ENCODE measurements at places on chromosomes 2 and 18.
A peak's percentile ranks its signal among the peaks of the same experiment; 100 is the strongest.

DNA sequence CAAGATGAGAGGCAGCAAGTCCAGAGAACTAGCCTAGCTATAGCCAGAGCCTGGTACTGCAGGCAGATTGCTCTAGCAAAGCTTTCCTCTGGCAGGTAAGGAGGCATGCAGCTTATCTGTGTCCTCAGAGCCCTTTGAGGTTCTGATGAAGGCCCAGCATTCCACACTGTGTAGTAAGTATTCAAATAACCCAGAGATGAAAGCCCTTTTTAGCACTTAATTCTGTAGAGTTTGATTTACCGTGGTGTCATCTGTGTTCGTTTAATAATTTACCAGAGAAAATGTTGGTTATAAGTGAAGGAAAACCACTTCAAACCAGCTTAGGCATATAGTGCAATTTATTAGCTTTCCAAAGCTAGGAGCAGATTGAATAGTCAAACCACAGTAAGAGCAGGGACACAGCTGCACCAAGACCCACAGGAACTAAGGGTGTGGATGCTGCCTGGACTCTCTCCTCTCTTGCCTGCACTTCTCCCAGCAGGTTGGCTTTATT, 226.6 kb downstream of the BABAM2 start:
- H3K27me3 ChIP-seq, result no peaks in the 10 kb centered on the region
- no peak overlapping the region for H3K4me3 ChIP-seq

GRCh38 chr18:51437280-51438271, 240.1 kb upstream of the MEX3C start:
- no peaks in the 10 kb centered on the region for H3K36me3 ChIP-seq
- no peak overlapping the region for H3K4me3 ChIP-seq
- no peak for DNase-seq
- H3K27me3 ChIP-seq, result peaks cover 20% of the 10 kb centered on the region

DNA sequence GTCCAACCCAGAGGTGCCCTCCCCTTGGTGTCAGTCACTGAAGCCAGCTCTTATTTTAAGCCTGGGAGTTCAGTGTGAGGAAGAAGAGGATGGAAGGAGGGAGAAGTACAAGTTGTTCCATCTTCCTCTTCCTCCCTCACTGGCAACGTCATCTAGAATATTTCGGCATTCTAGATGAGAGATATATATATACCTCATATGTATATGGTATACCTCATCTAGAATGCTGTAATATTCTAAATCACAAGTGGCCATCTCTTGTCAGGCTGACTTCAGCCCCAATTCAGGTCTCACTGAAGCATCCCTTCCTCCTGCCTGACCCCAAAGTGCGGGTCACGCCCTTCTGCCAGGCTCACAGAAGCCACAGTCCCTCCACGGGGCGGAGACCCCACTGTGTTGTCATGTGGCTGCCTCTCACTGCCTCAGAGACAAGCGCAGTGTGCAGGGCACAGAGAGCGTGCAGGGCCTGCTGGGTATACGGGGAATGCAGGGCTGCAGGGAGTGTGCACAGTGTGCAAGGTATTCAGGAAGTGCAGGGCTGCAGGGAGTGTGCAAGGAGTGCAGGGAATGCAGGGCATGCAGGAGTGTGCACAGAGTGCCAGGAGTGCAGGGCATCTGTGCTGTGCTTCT, 32.8 kb upstream of the B3GNT7 start:
- H3K4me1 ChIP-seq, result peaks cover 20% of the 10 kb centered on the region
- no peak overlapping the region for H3K27ac ChIP-seq
- DNase-seq, result no peak
- H3K4me3 ChIP-seq, result no peak overlapping the region
- peaks cover 20% of the 10 kb centered on the region for H3K27me3 ChIP-seq

GRCh38 chr2:76448956-76449355, 738.2 kb upstream of the GCFC2 start:
- no peaks in the 10 kb centered on the region for H3K27me3 ChIP-seq
- no peaks in the 10 kb centered on the region for H3K4me1 ChIP-seq
- no peak overlapping the region for H3K27ac ChIP-seq
- no peak overlapping the region for H3K4me3 ChIP-seq
- no peak for DNase-seq

GRCh38 chr2:207265869-207266268, 100.1 kb upstream of the KLF7 start:
- H3K4me1 ChIP-seq, result peaks cover 4% of the 10 kb centered on the region
- no peaks in the 10 kb centered on the region for H3K36me3 ChIP-seq
- no peak overlapping the region for H3K27ac ChIP-seq
- no peak overlapping the region for H3K4me3 ChIP-seq

GRCh38 chr2:228657807-228658402, 476.4 kb upstream of the SPHKAP start:
- no peaks in the 10 kb centered on the region for H3K4me1 ChIP-seq
- no peak overlapping the region for H3K27ac ChIP-seq
- no peak for DNase-seq
- H3K4me3 ChIP-seq, result no peak overlapping the region

GRCh38 chr2:113240915-113241911, 37.5 kb downstream of the PAX8 start:
- H3K4me3 ChIP-seq, result no peak overlapping the region
- H3K4me1 ChIP-seq, result peaks cover 25% of the 10 kb centered on the region

- no peak overlapping the region for H3K4me3 ChIP-seq
- DNase-seq, result no peak
- no peak overlapping the region for H3K27ac ChIP-seq
- no peaks in the 10 kb centered on the region for H3K27me3 ChIP-seq
- H3K36me3 ChIP-seq, result no peaks in the 10 kb centered on the region
- H3K4me1 ChIP-seq, result no peaks in the 10 kb centered on the region
These were observed 132.0 kb upstream of the APCDD1 start for GRCh38 chr18:10322435-10322834.

- H3K4me3 ChIP-seq, result no peak overlapping the region
- no peak for DNase-seq
- no peaks in the 10 kb centered on the region for H3K36me3 ChIP-seq
- H3K27ac ChIP-seq, result no peak overlapping the region
- H3K27me3 ChIP-seq, result peaks cover 34% of the 10 kb centered on the region
- no peaks in the 10 kb centered on the region for H3K4me1 ChIP-seq
These were observed 73.8 kb upstream of the B3GNT7 start for GRCh38 chr2:231321556-231322334.

DNA sequence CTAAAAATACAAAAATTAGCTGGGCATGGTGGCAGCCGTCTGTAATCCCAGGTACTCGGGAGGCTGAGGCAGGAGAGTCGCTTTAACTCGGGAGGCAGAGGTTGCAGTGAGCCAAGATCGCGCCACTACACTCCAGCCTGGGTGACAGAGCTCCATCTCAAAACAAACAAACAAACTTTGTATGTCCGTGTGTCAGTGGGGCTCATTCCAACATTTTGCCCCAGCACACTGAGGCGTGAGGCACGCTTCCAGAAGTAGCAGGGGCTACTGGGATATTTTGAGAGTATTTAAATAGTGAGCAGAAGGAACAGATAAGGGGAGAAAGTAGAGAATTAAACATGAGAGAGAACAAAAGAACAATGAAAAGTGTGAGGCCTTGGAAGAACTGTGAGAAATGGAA, 83.3 kb upstream of the TANK start:
- no peak for DNase-seq
- H3K36me3 ChIP-seq, result peaks cover 6% of the 10 kb centered on the region
- H3K4me1 ChIP-seq, result peaks cover 48% of the 10 kb centered on the region
- peak overlapping the region; percentile 93 for H3K27ac ChIP-seq

GRCh38 chr2:39171621-39172020, 50.8 kb upstream of the SOS1 start:
- H3K27ac ChIP-seq, result no peak overlapping the region
- H3K27me3 ChIP-seq, result no peaks in the 10 kb centered on the region
- H3K36me3 ChIP-seq, result no peaks in the 10 kb centered on the region
- H3K4me1 ChIP-seq, result peaks cover 24% of the 10 kb centered on the region
- no peak overlapping the region for H3K4me3 ChIP-seq

GRCh38 chr2:212158081-212158480, 380.5 kb downstream of the ERBB4 start:
- H3K27ac ChIP-seq, result no peak overlapping the region
- no peaks in the 10 kb centered on the region for H3K36me3 ChIP-seq
- DNase-seq, result no peak
- H3K4me3 ChIP-seq, result no peak overlapping the region
- H3K4me1 ChIP-seq, result no peaks in the 10 kb centered on the region
- H3K27me3 ChIP-seq, result no peaks in the 10 kb centered on the region

DNA sequence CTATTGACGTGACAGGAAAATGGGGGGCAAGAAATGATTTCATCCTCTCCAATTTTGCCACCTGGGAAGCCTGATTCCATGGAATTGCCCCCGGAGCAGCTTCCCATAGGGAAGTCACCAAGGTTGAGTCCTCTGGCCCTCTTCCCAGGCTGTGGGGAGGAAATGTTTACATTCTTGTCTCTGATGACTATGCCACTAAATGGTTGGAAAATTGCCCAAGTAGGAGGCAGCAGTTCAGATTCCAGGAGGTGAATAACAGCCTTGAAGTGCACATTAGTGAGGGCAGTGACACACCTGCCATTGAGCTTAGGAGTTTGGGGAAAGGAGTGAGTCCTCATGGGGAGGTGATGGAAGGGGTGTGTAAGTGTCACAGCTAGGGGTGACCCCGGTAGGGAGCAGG, 449.2 kb upstream of the DCC start:
- H3K27me3 ChIP-seq, result no peaks in the 10 kb centered on the region
- H3K4me3 ChIP-seq, result no peak overlapping the region
- H3K4me1 ChIP-seq, result no peaks in the 10 kb centered on the region
- no peak overlapping the region for H3K27ac ChIP-seq
- H3K36me3 ChIP-seq, result no peaks in the 10 kb centered on the region

DNA sequence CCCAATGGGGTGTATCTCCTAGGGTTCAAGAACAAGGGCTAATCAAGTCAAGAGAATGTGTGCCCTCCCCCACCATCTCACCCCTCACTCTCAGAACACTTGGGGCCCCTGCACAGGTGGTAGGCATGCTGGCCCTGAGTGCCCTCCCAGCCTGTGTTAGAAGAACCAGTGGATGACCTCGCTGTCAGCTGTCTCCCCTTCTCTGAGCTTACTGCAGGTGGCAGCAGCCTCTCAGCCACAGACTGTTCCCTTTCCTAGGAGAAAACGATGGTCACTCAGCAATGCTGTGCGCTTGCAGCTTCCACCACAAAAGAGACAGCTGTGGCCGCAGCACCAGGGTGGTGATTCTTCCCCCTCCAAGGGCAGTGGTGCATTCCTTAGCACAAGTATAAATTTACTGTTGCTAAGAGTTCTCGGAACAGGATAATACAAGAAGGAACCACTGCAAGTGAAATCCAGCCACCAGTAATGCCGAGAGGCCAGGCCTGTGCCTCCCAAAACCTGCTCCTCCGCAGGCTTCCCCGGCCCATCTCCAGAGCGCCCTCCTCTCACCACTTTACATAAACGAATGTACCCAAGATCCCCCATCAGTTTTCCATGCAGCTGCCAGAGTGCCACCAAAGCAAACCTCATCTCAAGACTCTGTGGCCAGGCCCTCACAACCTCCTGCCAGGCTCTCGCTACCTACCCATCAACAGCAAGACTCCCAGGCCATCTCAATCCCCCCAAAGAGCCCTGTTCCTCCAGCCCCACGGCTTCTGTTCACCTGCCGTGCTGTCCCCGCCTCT, 935 bp upstream of the RAMP1 start:
- H3K4me1 ChIP-seq, result peaks cover 26% of the 10 kb centered on the region
- peak overlapping the region; percentile 72 for H3K4me3 ChIP-seq
- no peak overlapping the region for H3K27ac ChIP-seq
- peak; percentile 73 for DNase-seq
- peaks cover 63% of the 10 kb centered on the region for H3K27me3 ChIP-seq
- peaks cover 1% of the 10 kb centered on the region for H3K36me3 ChIP-seq

DNA sequence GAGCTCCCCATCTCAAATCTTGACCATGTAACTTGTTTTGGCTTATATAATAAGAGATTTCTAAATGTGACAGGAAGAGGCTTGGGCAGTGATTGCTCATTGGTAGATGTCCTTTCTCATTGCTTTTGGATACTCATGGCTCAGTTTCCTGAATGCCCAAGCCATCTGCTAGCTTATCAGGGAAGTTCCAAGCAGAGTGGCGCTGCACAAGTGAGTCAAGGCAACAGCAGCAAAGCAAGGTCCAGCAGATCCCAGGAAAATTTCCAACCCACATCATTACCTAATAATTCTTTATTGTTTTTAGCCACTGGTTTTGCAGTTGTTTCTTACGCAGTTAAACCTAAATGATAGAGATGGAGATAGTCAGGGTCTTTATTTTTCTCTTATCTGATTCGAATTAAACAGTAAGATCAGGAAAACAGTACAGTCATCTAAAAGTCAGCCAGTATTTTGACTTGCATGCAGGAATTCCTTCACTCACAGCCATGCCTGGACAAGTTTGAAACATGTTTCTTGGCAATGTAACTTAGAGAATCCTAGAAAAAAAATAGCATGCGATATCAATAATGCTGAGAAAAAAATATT, 349.7 kb upstream of the TMEFF2 start:
- H3K4me1 ChIP-seq, result no peaks in the 10 kb centered on the region
- H3K27ac ChIP-seq, result no peak overlapping the region
- DNase-seq, result no peak

- no peaks in the 10 kb centered on the region for H3K36me3 ChIP-seq
- peaks cover 7% of the 10 kb centered on the region for H3K27me3 ChIP-seq
- H3K4me1 ChIP-seq, result no peaks in the 10 kb centered on the region
- no peak overlapping the region for H3K4me3 ChIP-seq
- H3K27ac ChIP-seq, result no peak overlapping the region
- DNase-seq, result no peak
These were observed 1.1 kb upstream of the TXNDC2 start for GRCh38 chr18:9884532-9885140.

DNA sequence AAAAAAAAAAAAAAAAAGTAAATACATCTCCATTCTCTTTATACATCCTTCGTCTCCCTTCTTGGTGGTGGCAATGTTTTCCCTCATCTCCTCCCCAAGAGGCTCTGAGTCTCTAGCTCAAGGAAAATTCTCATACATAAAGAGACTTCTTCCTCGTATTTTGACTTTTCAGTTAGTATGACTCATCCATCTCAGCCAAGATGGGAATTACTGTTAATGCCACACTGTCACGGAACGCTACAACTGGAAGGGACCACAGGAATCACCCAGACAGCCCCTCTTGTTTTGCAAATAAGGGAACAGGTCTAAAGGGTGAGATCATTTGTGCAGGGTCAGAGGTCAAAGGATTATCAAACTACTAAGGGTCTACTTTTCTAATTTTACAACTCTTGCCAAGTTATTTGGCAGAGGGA, 19.5 kb downstream of the NFE2L2 start:
- peak overlapping the region; percentile 38 for H3K27ac ChIP-seq
- H3K4me3 ChIP-seq, result no peak overlapping the region
- H3K27me3 ChIP-seq, result no peaks in the 10 kb centered on the region
- no peak for DNase-seq
- peaks cover 41% of the 10 kb centered on the region for H3K36me3 ChIP-seq
- H3K4me1 ChIP-seq, result peaks cover 76% of the 10 kb centered on the region

- peaks cover 3% of the 10 kb centered on the region for H3K27me3 ChIP-seq
- H3K36me3 ChIP-seq, result no peaks in the 10 kb centered on the region
- no peak for DNase-seq
- no peak overlapping the region for H3K4me3 ChIP-seq
These were observed 63.0 kb downstream of the GLI2 start for GRCh38 chr2:120798567-120799247.
